Stimulated activated CD8-positive, alpha-beta memory T cell treated with anti-CD3 and anti-CD28 coated beads, Interleukin-15, amount 100 ng/mL, for 48 hours (primary cell): ENCODE measurements at places on chromosomes 3 and 15.

GRCh38 chr3:148729476-148730055 lies 31.9 kb downstream of the AGTR1 start:
- no peak for DNase-seq

DNA sequence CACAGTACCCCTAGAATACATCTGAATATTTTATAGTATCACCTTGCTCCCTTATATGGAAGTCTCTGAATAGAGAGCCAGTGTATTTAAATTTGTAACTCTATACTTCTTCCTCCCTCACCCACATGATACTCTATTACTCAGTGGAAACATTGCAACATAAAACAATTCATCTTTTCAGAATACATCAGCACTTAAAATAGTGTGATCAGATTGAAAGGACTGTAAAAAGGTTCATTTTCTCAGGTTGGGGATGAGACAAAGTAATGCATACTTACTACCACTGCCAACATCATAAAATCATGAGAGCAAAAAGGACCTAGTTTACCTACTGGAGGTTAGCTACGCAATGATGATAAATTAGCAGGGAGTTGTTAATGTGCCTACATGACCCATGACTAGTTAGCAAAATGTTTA lies 13.8 kb upstream of the THRB start:
- no peak for DNase-seq

DNA sequence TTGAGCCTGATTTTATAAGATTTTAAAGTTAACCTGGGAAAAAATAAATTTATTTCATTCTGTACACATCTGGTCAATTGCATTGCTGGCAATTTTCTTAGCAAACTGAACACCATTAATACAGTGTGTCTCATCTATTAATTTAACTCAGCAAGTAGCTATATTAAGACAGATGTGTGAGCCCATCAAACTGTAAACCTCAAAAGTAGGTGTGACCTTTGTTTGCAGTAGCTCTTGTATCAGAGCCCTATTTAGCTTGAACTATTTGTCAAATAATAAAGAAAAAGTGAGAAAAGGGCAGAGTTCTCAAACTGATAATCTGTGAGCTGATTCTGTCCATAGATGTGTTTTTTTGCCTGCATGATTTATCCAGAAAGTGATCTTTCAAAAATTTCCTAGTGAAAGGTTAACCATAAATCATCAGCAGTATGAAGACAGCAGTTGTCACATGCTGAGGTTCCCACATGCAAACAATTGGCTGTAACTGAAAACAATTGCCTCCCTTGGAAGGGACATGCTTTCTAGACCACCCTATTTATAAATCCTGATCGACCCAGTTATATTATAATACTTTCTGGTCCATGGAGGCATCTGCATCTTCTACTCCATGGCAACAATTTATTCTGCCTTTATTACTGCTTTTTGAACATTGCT lies 646.5 kb downstream of the NSUN3 start:
- no peak for DNase-seq

DNA sequence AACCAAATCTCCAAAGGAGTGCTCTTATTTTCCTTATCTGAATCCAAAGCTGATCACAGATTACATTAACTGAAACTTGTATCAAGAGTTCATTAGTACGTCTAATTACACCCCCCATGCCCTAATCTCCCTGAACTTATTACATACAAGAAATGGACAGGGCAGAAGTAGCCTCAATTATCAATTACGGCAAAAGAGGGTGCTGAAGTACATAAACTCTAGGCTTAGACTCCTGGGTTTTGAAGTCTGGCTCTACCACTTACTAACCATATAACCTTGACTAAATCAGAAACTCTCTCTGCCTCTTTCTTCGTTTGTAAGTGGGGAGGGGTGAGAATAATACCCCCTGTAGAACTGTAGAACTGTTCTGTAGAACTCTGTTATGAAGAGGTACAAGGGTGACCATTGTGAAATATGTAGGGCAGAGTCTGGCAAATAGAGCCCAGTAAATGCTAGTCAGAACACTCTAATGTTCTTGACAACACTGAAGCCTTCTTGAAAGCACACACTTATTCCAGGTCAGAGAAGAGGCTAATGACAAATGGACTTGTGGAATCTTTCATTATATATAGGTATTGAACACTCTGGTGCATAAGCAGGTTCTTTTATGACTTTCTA lies 19.6 kb upstream of the OR5K4 start:
- DNase-seq, result no peak

DNA sequence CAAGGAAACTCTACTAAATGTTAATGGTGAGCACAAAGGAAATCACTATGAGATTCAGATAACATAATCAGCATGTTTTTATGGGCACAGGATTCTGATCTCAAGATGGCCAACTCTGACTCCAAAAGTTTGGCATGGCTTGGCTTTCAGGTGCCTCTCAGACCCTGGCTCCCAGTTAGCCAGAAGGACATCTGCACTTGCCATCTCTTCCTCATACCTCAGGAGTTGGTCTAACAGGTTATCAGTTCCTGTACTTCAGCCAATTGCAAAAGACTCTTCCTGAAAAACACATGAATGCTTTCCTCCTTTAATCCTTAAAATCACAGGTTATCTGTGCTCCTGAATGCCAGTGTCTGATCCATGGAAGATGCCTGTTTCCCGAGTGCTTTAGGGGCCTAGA lies 25.0 kb downstream of the TMPRSS7 start:
- DNase-seq, result no peak

GRCh38 chr3:40043444-40043755 lies 234.0 kb downstream of the MYRIP start:
- DNase-seq, result no peak

DNA sequence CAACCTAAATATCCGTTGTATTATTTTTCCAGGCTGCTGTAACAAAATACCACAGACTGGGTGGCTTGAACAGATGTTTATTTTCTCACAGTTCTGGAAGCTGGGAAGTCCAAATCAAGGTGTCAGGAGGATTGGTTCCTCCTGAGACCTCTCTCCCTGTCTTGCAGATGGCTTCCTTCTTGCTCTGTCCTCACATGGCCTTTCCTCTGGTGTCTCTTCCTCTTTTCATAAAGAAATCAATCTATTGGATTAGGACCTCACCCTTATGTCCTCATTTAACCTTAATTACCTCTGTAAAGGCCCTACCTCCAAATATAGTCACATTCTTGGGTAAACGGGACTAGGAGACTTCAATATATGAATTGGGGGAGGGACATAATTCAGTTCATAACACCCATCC lies 89.2 kb upstream of the PLCL2 start:
- no peak for DNase-seq
